ENCODE measurements at places on chromosomes 7 and 10.

- no peak for DNase-seq
Observed at GRCh38 chr7:106015381-106016218, 52.5 kb downstream of the CDHR3 start.

GRCh38 chr7:149547126-149547525 is 49.5 kb upstream of the ZNF746 start:
- no peak for DNase-seq

DNA sequence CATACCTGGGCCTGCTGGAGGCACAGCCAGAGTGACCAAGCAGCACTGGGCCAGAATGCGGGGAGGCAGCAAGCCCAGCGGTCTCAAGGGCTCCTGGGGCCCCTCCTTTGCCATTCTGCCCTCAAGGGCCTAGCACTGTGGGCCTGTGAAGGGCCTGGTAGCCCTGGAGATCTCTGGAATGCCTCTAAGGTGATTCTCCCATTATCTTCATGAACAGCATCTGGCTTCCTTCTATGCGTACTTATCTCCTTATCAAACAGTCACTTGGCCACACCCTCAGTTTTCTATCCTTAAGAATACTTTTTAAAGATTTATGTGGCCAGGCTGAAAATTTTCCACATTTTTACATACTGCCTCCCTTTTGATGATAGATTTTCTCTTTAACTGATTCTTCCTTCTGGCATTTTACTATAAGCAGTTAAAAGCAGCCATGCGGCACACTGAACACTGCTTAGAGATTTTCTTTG is 67.5 kb upstream of the CCNY start:
- no peak for DNase-seq

- DNase-seq, result no peak
Observed at GRCh38 chr10:100129424-100129823, 47.8 kb upstream of the CPN1 start.

- no peak for DNase-seq
Observed at GRCh38 chr7:103690242-103690974, 244.4 kb upstream of the SLC26A5 start.

GRCh38 chr10:28105561-28105960 is 106.7 kb upstream of the ODAD2 start:
- no peak for DNase-seq

GRCh38 chr10:5271526-5271925 is 74.9 kb downstream of the AKR1C4 start:
- DNase-seq, result no peak

DNA sequence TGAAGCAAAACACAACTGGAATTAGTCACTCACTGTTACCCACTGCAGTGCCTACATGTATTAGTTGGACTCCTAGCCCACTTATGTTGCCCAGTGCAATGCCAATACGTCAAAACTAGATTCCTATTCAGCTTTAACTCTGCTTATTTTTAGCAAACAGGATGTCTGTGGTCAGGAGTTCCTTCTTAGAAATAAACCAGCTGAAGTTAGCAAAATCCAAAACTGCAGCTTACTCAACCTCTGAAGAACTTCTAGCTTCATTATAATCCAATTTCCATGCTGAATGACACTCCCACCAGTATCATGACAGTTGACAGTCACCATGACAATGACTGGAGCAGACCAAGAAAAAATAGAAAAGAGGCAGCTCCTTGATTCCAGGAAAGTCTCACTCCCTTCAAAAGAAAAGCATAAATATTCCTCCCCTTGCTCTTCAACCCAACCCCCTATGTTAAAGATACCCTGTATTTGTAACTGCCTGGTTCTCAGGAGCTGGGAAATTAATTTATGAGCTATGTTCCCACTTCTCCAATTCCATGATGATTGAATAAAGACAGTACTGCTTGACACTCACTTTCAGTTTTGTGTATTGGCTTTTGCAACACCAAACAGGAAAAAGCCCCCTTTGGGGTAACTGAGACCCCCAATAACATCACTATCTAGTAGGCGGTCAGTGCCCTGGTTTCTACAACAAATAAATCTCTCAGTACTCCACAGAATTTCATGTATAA is 327.4 kb downstream of the SORCS1 start:
- DNase-seq, result no peak

- no peak for DNase-seq
Observed at GRCh38 chr7:113799896-113800295, 118.9 kb downstream of the PPP1R3A start.

DNA sequence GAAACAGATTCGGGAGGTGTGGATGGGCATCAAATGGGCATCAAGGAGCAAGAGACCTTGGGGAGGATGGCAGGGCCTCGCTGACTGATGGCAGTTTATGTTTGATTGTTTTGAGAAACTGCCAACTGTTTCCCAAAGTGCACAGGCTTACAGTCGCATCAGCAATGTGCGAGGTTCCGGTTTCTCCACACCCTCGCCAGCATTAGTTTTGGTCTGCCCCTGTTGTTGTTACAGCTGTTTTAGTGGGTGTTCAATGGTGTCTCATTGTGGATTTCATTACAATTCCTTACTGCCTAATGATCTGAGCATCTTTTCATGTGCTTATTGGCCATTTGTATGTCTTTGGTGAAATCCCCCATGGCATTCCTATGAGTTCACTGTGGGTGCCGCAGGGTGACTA is 24.4 kb downstream of the AKR1E2 start:
- DNase-seq, result no peak

- DNase-seq, result no peak
Observed at GRCh38 chr10:69914398-69915214, 112.9 kb downstream of the COL13A1 start.

DNA sequence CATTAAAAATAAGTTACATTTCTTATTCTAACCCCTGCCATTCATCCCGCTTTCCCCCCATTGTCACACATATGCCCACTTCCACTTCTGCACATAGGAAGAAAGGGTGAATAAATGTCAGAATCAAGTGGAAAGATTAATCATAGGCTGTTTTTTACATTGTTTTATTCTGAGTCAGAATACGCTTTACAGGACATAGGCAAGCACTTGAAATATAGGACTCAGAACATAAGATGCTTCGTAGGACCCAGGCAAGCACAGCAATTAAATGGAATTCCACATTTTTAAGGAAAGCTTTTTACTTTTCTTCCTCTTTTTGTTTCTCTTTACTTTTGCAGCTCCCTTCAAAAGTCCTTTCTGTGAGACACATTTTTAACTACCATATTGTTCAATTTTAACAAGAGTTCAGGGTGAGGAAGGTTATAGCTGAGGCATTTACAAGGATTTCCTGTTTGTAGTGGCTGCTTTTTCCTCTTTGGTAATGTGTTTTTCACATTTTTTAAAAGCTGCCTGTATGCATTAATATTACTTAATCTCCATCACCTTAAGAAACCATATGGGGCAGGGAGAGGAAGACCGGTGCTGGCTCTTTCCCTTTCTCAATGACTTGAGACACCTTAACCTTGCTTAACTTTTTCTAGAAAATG is 130.0 kb downstream of the TES start:
- no peak for DNase-seq

DNA sequence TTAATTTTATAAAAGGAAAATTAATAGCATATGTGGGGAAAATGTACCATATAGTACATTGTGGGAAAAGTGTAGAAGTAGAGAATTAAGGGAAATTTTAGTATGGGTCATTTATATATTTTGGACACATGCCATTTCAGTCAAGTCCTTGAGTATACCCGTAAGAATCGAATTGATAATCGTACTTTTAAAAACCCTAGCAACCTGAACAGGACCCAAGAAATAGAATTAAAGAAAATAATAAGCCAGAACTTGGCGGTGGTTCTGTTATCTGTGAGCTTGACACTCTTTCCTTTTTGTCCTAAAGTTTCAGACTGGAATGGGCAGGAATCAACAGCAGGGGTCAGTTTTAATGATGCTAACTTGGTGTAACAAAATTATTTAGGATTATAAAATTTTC is 221.0 kb downstream of the CDK14 start:
- no peak for DNase-seq

DNA sequence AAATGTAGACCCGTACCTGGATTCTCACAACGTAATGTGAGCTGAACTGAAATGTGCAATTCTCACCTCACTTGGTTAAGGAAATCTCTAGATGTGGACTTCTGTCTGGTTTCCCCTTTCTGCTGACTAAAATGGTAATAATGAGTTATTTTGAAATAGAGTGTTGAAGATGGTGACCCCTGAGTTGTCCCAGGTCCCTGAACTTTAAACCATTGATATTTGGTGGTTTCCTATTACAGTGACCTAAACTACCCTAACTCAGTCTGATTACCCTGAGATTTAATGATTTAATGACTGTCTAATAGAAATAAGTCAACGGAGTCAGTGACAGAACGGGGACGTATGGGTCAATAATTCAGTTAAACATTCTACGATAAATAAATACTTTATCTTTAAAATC is 845.9 kb downstream of the PCDH15 start:
- no peak for DNase-seq

- no peak for DNase-seq
Observed at GRCh38 chr7:24951441-24951980, 28.5 kb downstream of the OSBPL3 start.

DNA sequence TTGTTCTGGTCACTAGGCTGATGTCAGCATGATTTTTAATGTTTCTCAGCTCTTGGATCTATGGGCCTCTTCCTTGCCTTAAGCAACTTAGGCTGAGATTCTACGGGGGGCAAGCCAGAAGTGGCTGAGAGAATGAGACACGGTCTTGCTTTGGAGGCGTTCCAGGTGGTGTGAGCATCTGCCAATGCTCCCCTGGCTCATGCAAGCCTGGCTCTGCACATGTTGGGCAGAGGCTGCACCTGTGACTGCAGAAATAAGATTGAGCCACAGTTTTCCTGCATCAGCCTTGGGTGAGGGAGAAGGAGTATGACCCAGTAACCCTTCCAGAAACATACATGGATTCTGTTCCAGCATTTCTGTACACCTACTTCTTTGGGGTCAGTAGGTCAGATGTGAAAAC is 41.9 kb downstream of the C10orf120 start:
- DNase-seq, result no peak

DNA sequence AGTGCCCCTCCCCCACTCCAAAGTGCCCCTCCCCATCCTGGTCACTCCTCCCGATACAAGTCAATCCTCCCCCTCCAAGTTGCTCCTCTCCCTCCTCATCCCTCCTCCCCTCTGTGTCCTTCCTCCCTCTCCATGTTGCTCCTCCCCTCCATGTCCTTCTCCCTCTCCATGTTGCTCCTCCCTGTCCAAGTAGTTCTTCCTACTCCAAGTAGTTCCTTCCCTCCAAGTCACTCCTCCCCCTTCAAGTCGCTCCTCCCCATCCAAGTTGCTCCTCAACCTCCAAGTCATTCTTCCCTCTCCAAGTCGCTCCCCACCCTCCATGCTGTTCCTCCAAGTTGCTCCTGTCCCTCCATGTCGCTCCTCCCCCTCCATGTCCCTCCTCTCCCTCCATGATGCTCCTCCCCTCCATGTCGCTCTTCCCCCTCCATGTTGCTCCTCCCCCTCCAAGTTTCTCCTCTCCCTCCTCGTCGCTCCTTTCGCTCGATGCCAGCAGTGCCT is 8.6 kb upstream of the WBP1L start:
- DNase-seq, result no peak

- DNase-seq, result no peak
Observed at GRCh38 chr7:90657481-90657880, 61.4 kb downstream of the CDK14 start.

- DNase-seq, result peak; percentile 25
Observed at GRCh38 chr10:71840177-71840957, 10.7 kb downstream of the PSAP start.

DNA sequence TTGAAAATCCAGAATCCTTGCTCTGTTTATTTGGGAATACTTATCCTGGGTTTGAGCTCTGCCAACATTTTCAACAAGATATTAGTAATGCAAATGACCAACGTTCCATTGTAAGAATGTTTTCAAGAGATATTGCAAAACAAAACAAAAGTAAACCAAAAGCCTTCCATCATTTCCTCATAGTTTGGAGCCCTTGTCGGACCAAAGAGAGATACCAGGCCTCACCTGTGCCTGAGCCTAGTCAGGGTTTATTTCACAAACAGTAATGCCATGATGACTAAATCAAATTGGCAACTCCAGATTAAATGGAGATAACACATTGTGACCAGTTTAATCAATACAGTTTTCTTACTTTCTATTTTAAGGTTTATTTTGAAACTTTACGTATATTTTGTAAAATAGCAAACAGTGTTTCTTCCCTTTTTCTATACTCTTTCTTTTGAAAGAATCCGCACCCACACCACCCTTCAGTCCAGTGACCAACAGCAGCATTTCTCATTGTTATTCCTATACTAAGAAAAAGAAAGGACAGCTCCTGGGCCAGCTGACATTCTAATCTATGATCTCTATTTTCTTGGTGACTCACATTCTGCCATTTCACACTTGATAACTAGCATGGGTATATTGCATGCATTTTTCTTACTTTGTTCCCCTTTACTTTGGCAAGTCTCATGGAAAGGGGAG is 168.5 kb upstream of the MEOX2 start:
- no peak for DNase-seq

DNA sequence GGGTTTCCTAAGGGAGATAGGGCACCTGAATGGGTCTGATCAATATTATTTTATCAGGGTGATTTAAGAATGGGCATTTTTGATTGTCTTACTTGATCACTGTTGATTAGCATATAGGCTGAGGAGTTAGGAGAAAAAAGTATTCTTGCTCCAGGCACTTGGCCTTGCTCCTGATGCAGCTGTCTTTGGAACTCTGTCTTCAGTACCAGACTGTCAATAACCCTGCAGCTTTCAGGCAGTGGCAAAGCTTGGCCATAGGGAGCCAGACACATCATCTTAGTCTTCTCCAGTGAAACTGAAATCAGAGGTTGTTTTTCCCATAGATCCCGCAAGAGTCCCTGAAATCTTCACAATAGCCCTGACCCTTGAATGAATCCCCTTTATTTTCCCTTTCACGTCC is 47.2 kb downstream of the EXOC4 start:
- DNase-seq, result no peak

DNA sequence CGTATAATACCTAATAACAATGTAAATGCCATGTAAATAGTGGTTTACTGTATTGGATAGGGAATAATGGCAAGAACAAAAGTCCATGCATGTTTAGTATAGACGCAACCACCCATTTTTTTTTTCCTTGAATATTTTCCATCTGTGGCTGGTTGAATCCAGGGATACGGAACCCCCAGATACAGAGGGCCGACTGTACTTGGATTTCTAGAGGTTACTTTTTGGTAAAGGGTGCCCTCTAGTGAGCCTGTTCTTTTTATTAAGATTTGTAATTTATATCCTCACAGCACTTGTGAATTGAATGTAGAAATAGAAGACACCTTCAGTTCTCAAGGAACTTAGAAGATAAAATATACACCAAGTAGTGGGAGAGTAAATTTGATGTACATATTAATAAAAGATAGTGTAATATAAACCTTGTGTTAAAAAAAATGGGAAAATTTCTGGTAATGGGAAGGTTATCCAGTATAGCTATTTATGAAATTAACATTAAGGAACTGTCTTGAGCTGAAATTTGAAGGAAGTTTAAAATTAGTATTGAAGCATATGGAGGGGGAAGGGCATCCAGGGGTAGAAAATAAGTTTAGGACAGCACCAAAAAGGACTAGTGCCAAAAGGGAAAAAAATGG is 32.0 kb downstream of the EXOC6 start:
- peak; percentile 0 for DNase-seq

GRCh38 chr10:91420868-91421267 is 10.7 kb downstream of the HECTD2 start:
- DNase-seq, result no peak

- DNase-seq, result no peak
Observed at GRCh38 chr10:51783941-51784340, 84.5 kb upstream of the CSTF2T start.

- DNase-seq, result no peak
Observed at GRCh38 chr7:139430443-139430842, 53.0 kb downstream of the KLRG2 start.

Measured in NCI-H2029 (cell line).